Testis (tissue), 5 donors: ENCODE measurements at places on chromosomes 4 and X.

GRCh38 chrX:26192204-26192603, at the start of gene MAGEB6:
MAGEB6 (plus strand) TSS chrX:26192440; CDS start chrX:26193847, 1,407 bp downstream.
- DNase-seq, result peak; percentile 56

DNA sequence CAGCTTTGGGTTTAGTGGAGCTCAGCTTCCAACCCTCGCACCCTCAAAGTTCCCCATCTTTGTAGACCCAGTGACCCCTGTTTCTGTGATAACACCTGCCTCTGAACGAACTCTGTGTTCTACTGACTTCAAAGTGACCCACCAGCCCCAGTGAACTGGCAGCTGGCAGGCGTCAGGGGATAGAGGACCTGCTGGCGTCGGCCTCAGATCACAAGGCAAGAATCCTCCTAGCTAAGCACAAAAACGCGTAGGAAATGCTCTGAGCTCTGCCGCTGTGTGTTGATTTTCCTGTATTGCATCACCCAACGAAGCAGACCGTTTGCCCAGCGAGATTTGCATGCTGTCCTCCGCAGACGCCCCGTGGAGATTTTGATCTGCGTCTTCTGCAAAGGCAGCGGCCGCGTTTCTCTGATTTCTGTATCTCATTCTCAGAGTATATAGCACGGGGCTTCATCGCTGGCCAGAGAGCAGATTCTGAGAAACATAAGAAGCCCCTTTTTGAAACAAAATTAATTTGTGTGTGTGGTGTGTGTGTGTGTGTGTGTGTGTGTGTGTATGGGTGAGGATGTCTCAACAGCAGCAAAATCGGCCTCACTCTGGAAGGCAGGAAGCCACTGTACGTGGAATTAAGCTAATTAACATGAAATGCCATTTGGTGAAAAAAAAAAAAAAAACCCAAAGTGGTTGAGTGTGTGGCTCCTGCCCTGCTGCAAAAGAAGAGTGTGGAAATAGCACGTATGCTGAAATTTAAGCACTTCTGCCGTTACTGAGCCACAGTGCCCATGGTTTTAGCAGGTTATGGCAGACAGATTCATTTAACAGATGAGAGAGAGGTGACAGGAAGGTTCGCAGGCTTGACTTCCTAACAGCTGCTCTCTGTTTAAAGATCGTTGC, 29.2 kb upstream of the ASMTL start:
- DNase-seq, result peak; percentile 64

GRCh38 chr4:123340381-123340701, 56.3 kb upstream of the SPRY1 start:
- no peak for DNase-seq

DNA sequence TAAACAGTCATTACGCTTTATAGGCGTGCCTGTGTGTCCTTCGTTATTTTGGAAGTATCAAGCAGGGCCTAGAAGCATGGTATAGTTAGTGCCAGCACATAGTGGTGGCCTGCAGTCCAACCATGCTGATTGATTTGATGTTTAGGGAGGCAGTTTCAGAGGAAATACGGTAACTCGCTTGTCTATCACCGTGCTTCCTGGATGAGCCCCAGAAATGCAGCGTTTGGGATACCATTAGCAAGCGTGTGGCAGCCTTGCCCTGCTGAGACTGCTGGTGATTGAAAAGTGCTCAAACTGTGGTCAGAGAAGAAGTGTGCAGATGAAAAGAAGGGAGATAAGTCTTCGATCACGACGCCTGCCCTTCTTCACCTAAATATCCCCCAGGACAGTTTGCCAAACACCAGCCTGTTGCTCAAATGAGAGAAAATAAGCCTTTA, 158.4 kb downstream of the CHIC2 start:
- DNase-seq, result peak; percentile 71

DNA sequence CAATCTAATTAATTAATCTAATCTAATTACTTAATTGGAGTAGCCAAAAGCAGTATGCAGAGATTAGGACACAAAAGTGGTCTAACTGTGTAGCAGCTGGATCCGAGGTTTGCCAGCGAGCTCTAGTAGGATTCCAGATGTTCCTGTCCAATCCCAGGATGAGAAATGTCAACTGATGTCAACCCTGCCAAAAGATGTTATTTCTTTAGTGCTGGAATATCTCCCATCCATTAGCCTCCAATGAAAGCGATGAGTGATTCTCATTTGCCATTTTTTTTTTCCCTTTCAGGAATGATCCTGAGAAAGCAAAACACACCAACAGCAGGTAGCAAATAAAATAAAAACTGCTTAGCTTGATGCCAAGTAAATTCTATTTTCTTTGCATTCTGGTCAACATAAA, 372.9 kb downstream of the STIM2 start:
- DNase-seq, result no peak

- peak; percentile 81 for DNase-seq
These were observed at the start of gene RAB9B for GRCh38 chrX:103831803-103832544. RAB9B (minus strand) TSS chrX:103832257; CDS start chrX:103825784, 6,473 bp downstream.

DNA sequence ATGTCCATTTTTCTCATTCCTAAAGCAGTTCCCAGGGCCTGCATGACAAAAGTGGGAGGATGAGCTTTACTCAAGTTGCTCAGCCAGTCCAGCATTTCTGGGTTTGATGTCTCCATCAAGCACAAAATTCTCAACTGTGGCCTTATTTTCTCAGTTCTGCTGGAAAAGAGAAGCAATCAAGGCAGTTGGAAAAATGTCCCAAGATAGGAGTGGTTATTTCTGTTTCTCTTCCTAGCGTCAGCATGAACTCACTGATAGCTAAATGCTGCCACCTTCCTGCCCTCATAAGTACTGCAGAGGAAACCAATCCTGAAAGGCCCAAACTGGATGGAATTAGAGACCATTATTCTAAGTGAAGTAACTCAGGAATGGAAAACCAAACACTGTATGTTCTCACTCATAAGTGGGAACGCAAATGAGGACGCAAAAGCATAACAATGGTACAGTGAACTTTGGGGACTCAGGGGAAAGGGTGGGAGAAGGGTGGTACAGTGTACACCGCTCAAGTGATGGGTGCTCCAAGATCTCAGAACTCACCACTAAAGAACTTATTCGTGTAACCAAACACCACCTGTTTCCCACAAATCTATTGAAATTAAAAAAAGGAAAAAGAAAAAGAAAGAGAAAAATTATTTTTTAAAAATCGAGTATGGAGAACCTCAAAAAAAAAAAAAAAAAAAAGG, 29.6 kb downstream of the ADH7 start:
- peak; percentile 82 for DNase-seq

DNA sequence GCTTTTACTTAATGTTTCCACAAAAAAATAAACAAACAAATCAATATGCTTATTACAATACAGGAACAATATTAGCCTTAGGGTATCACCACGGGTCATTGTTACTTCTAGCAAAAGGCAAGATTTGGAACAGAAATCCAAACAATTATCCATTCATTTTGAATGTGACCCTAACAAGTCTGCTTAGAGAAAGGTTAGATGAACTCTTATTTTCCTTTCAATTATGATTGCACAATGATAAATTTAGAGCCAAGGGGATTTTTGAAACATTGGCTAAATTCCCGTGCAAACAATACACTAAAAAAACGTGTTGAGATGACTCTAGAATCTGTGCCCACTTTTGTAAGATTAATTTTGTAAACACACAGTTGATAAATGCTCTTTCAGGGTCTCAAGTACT, 474.7 kb downstream of the PCDH7 start:
- no peak for DNase-seq
